ENCODE measurements at places on chromosomes 12 and 14.

DNA sequence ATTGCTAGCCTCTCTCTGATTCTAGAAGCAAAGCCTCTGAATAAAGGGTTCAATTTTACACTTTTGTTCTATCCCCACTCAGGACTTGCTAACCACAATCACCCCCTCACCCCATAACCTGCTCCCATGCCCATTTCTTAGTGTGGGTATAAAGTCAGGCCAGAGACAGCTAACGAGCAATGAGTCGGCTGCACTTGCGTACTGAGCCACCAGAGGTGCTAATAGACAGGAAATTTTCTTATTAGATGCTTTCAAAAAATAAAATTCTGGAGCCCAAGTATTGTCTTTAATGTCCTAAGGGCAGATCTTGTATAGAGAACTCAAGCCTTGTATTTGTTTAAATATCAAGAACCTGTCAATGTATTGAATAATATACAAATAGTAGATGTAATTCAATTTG lies 256.9 kb downstream of the SYT1 start:
- DNase-seq, result no peak

DNA sequence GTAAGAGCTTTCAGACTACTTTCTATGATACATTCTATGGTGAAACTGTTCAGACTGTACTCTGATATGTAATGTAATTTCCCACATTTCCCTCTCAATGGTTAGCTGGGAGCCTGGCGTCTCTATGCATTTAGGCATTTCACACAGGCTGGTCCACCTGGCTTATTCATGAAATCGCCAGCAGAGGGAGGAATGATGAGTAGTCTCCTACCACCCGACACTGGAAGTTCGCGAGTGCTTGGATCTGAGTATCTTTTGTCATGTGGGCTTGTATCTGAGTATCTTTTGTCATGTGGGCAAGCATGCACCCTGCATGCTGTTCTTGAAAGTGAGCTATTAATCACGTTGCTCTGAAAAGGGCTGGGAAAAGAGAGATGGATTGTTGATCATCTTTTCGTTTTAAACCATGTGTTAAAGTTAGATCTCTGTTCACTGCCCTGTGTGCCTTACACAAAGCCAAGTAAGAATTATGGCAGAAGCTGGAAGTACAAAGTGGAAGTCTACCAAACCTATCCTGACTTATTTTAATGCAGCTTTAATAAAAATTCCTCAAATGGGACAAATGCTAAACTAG lies 235.0 kb downstream of the ATP23 start:
- DNase-seq, result no peak

- peak; percentile 59 for DNase-seq
Measured at GRCh38 chr14:32010604-32011125, 66.4 kb upstream of the ARHGAP5 start.

GRCh38 chr12:29756741-29757390 lies 26.9 kb downstream of the TMTC1 start:
- no peak for DNase-seq

DNA sequence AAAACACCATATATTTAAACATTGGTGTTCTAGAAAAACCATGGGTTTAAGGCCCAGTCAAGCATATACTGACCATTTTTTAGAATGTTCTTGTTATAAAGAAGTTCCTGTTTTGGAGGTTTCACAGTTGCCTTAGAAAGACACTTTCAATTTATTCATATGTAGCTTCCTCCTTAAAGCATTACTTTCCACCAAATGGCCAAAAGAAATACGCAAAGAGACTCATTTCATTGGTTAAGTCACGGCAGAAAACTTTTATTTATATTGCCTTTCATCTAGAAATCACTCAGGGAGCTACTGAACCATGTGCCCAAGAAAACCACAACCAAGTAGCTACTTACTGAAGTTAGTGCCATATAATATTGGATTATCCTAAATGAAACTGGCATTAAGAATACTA lies 40.0 kb downstream of the MYBPC1 start:
- DNase-seq, result no peak

GRCh38 chr12:54980341-54980740 lies 4.2 kb downstream of the TESPA1 start:
- no peak for DNase-seq

GRCh38 chr12:20375560-20375959 lies 7.2 kb downstream of the PDE3A start:
- DNase-seq, result no peak

DNA sequence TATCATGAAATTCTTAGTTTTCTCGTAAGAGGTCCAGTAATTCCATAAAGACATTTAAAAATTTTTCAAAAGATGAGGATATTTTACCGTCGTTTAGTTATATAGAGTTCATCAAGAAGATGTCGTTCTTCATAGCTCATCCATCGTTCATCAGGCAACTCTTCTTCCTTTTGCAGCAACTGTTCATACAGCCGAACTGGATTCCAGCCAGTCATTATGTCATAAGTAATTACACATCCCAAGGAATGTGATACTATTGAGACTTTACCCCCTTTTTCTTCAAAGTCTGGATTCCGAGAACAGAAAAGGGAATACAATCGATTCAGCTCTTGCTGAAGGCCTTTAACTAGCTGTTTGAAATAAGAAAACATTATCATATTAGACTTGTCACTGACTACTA lies 90.3 kb downstream of the DDHD1 start:
- DNase-seq, result peak; percentile 0

GRCh38 chr12:32296567-32296966 lies 102.8 kb upstream of the FGD4 start:
- DNase-seq, result peak; percentile 93

DNA sequence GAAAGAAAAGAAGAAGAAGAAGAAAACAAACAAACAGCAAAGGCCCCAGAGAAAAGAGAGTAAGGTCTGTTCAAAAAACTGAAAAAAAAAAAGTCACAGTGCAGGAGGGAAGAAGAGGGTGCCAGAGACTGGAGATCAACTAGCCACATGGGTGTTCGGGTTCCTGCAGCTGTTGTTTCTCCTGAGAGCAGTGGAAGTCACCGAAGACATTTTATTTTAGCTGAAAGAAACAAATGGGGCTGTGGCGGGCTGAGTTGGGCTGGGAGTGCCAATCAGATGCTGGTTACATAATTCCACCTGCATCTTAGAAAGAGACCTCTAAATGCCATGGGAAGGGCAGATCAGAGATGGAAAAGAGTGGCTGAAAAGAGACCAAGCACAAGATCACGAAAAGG lies 33.9 kb downstream of the ACTN1 start:
- no peak for DNase-seq

DNA sequence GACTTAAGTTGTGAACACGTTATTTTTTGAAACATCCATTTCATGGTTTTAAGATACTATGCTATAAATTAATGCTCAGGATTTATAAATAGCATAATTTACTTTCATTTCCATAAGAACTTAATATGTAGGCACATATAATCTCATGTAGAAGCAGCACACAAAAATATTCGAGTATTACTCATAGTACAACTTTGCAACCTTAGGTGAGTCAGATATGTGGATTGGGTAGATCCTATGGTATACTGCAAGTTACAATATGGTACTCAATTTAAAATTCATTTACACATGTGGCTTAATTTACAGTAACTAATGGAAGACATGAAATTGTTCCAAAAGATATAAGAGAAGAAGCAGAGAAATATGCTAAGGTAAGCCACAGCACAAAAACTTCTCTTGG lies 26.0 kb downstream of the PSMA3 start:
- DNase-seq, result no peak

DNA sequence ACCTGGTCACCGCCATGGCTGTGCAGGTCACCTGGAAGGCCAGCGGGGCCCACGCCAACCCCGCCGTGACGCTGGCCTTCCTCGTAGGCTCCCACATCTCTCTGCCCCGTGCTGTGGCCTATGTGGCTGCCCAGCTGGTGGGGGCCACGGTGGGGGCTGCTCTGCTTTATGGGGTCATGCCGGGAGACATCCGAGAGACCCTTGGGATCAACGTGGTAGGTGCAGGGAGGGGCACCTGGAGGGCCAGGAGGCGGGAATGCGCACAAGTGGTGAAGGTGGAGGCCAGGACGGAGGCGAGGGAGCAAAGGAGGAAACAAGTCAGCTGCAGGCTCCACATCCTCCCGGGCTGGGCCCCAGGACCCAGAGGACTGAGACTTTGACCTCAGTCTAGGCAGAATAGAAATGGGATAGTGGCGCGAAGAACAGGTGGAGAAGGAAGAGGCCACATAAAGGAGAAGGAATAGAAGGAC lies 649 bp downstream of the AQP6 start:
- DNase-seq, result no peak

DNA sequence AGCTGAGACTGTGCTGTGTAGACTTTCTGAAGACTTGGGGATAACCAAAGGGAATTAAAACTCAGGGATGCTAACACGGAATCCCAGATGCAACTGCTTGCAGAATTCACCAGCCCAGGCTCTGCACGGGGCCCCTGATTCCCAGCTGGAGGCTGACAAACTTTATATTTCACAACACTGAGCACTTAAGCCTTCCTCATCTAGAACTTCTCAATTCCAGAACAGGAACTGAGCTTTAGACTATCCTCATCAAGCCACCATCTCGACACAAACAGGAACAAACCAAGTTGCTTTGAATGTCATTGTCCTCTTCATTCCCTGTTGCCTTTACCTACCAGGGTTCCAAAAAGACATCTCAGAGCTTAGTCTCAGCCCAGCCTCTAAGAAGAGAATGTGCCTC lies 22.2 kb downstream of the CCDC63 start:
- DNase-seq, result no peak

DNA sequence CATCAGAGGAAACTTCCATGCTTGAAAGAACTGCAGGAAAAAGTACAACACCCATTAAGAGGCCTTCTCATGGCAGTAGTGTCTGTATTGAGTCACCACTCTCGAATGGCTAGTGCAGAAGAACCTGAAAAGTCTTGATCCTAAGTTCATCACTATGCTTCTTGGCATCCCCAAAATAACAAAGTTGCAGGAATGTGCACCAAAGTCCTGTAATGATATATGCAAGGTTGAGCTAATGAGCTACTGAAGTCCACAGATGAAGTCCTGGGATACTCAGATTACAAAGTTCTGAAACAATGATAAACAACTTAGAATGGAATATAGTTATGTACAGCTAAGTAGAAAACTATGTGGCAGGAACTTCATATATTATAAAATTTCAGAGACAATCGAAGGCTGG lies 545.4 kb downstream of the FOXG1 start:
- DNase-seq, result no peak

DNA sequence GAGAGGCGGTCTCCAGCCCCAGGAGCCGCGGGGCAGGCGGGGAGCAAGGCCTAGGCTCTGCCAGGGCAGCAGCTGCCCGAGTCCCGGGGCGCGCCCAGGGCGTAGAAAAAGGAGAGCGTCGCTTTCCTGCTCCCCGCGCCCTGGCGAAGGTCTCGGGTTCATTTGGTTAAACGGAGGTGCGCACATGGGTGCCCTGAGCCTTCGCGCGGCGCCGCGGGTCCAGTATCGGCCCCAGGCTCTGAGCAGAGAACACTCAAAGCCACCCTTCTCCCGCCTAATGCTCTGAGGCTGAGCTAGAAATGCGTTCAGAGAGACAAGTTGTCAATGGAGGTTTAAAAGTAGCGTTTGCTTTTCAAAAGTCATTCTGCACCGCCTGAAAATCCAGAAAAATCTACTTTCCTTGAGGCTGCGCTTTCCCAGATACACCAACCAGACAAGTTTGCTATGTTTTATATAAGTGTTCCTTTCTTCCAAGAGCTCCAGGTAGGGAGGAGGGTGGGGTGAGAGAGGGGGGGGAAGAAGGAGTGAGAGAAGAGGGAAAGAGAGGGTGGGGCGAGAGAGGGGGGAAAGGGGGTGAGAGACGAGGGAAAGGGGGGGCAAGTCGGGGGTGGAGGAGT lies 1.5 kb downstream of the TMEM132C start:
- no peak for DNase-seq
